ENCODE measurements at places on chromosomes 11 and 22.
A peak's percentile ranks its signal among the peaks of the same experiment; 100 is the strongest.

GRCh38 chr11:79198898-79199250 lies 242.0 kb downstream of the TENM4 start:
- peak; percentile 48 for DNase-seq

DNA sequence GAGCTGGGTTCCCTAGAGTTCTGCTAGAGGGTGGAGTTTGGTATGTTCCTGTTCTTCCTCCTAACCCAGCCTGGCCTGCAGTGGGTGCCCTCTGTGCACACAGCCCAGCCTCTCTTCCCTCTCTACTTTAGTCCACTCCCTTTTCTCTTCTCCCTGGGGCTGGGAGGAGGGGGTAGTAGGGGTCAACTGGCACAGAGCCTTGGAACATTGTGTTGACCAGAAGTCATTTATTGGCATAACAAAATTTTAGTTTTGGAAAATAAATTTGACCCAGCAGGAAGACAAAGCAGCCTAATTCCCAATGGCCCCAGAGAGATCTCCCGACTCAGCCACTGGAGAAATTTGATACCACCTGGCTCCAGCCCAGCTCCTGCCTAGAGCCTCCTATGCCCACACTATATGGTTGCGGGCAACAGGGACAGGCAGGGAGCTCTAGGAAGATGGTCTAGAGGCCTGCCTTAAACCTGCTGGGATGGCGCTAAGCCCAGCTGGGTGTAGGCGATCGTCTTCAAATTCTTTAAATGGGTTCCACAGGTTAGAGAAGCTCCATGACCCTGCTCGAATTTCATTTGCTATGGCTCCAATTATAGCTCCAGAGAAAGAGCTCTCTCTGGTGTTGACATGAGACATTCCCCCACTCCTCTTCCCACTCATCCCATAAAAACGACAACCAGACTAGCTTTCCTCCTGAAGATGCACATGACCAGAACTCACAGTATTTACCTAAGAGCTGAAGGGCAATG lies 9.9 kb downstream of the PCSK7 start:
- peak; percentile 82 for DNase-seq

DNA sequence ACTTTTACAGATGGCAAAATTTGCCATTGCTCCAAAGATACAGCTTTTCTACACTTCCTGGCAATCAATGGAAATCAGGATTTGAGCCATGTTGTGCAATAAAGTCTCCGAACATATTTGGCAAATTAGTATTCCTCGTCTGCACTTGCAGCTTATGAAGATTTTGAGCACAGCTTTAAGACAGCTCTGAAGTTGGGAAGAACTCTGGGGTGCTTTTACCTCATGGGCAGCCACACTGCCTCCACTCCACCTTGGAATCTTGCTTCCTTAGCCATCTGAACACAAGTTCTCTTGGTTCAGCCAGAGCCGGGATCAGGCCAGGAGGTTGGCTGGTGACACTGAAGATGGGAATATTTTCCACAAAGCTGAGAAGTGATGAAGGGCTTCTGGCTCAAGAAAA lies 191.2 kb downstream of the CWF19L2 start:
- DNase-seq = no peak

DNA sequence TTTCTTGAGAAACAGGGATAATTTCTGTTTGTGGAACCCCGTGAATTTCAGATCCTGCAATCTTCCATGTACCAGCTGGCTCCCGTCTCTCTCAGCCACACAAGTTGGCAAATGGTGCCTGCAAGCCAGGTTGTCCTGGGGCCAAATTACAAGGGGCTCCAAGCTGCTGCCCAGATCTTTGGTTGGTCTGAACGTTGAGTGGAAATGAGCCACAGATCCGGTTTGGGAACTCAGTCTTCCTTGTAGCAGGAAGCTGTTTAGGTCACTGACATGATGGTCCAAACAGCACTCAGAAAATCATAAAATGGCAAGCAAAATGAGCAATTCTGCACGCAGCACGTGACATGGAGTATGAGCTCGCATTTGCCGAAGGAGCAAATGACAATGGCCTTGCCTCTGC lies 1496.4 kb downstream of the TBC1D22A start:
- DNase-seq = no peak

- DNase-seq = peak; percentile 22
Observed at GRCh38 chr11:65595543-65596281, at the start of gene KCNK7. TSS of gene KCNK7 (minus strand) at chr11:65595800. CDS start at chr11:65595772, 28 bp downstream.

- DNase-seq = peak; percentile 45
Observed at GRCh38 chr11:11948242-11948947, 60.0 kb downstream of the DKK3 start.

DNA sequence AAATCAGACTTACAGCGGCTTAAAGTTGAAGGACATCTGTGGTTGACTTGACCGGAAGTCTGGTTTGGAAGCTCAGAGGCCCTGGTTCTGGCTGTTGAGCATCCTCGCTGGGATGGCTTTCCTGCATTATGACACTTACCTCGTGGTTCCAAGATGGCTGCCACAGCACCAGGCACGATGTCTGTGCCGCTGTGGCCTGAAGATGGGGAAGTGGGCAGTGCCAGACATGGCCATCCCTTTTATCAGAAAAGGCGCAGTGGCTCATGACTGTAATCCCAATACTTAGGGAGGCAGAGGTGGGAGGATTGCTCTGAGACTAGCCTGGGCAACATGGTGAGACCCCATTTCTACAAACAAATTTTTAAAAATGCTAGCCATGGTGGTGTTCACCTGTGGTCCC lies 40.5 kb downstream of the CD82 start:
- DNase-seq = no peak

- peak; percentile 92 for DNase-seq
Observed at GRCh38 chr11:69293819-69294505, at the start of gene MYEOV. TSS of gene MYEOV (plus strand) at chr11:69294155. CDS start at chr11:69295355, 1,200 bp downstream.

DNA sequence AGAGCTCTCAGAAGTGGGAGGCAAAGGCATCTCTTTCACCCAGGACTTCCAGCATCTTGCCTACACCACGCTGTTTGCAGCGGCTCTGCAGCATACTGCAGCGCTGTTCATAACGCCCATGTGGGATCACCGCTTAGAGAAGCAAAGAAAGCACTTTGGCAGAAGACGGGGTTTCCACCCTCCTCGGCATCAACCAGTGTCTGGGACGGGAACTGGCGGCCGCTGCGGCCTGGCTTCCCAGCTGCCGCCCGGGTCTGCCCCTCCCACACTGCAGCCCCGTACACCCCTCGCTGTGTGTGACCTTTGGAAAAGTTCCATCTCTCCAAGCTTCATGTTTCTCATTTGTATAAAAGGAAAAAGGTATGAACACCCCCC lies 545 bp upstream of the TIRAP start:
- DNase-seq = peak; percentile 34

GRCh38 chr11:78922859-78923625 lies 348.4 kb upstream of the NARS2 start:
- no peak for DNase-seq

DNA sequence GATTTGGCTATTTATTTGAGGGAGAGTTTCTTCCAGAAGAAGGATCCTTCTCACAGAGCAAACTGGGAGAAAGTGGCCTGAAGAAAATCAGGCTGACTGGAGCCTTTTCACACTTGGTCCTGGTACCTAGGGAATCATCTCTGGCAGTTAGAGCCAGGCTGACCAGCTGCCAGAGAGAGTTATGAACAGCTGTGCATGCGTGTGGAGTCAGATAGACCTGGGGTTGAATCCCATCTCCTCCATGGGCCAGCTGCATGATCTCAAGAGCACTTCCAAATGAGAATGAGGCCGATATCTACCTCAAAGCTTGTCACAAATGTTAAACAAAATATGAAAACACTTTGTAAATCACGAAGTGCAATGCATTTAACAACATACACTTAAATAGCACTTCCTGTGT lies 390.0 kb downstream of the TENM4 start:
- no peak for DNase-seq

DNA sequence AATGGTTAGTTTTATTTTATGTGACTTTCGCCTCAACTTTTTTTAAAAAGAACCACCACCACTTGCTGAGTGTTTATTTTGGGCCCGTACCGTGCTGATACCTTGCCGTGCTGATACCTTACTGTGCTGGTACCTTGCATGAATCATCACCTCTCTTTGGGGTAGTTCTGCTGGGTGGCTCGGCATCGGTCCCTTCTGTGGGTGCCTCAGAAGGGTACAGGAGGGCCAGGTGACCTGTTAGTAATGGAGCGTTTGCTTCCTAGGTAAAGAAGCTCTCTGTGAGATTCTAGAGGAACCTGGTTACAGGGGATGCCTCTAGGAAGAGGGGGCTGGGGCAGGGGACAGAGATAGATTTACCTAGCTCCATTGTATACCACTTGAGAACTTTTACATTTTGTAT lies 17.1 kb downstream of the TOM1 start:
- DNase-seq = no peak

GRCh38 chr22:32882774-32883530 lies 81.4 kb downstream of the TIMP3 start:
- DNase-seq = no peak

GRCh38 chr11:117327567-117328374 lies at the start of gene CEP164:
TSS of gene CEP164 (plus strand) at chr11:117327854. CDS start at chr11:117338587, 10,733 bp downstream.
- peak; percentile 98 for DNase-seq

GRCh38 chr11:133134314-133135173 lies 397.8 kb downstream of the OPCML start:
- DNase-seq = peak; percentile 30

GRCh38 chr11:11563200-11563975 lies 58.4 kb downstream of the GALNT18 start:
- no peak for DNase-seq

GRCh38 chr22:19974268-19974861 lies 32.7 kb upstream of the TXNRD2 start:
- peak; percentile 22 for DNase-seq

DNA sequence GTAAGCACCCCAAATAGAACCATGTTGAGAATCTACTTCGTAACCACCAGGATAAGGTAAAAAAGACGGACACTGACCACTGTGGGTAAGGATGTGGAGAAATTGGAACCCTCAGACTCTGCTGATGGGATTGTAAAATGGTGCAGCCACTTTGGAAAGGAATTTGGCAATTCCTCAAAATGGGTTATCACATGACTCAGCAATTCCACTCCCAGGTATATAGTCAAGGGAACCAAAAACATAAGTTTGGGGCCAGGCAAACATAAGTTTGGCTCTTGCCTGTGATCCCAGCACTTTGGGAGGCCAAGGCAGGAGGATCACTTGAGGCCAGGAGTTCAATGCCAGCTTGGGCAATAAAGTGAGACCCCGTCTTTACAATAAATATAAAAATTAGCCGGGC lies 5.1 kb upstream of the CABP2 start:
- no peak for DNase-seq

DNA sequence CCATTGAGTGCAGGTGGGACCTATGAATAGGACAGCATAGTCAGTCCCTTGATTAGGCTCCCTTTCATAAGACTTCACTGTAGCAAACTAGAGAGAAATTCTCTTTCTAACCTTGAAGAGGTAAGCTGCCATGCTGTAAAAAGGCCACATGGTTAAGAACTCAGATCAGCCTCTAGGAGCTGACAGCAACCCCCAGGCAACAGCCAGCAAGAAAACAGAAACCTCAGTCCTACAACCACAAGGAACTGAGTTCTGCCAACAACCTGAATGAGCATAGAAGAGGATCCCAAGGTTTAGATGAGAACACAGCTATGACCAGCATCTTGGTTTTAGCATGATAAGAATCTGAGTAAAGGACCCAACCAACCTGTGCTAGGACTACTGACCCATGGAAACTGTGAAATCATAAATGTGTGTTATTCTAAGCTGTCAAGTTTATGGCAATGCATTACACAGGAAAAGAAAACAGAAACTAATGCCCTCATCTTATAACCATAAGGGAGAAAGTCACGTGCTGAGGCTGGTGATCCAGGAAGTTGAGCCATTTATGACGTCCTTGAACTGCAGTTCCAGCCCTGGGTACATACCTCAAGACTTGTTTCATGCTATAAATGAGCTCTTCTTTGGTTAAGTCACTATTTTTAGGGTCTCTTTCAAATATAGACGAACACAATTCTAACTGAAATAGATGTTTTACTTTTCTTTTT lies 43.3 kb downstream of the RAB38 start:
- no peak for DNase-seq

- DNase-seq = no peak
Observed at GRCh38 chr11:1410366-1411291, 20.9 kb downstream of the BRSK2 start.

- DNase-seq = no peak
Observed at GRCh38 chr11:65157336-65157735, 12.7 kb upstream of the SPDYC start.

- DNase-seq = no peak
Observed at GRCh38 chr22:24695561-24696511, 78.7 kb downstream of the PIWIL3 start.

- peak; percentile 76 for DNase-seq
Observed at GRCh38 chr11:27158456-27159334, 118.1 kb downstream of the BBOX1 start.

- DNase-seq = no peak
Observed at GRCh38 chr11:111225881-111226280, 19.6 kb upstream of the POU2AF2 start.
